Astrocyte of the spinal cord (primary cell): ENCODE measurements at places on chromosomes 5 and 9.

- no peak for DNase-seq
Measured at GRCh38 chr5:157172403-157172802, 6.3 kb upstream of the GARIN3 start.

- no peak for DNase-seq
Measured at GRCh38 chr5:148090146-148090772, 26.5 kb downstream of the SPINK5 start.

GRCh38 chr9:5920860-5921328, 30.2 kb downstream of the MLANA start:
- peak; percentile 23 for DNase-seq

DNA sequence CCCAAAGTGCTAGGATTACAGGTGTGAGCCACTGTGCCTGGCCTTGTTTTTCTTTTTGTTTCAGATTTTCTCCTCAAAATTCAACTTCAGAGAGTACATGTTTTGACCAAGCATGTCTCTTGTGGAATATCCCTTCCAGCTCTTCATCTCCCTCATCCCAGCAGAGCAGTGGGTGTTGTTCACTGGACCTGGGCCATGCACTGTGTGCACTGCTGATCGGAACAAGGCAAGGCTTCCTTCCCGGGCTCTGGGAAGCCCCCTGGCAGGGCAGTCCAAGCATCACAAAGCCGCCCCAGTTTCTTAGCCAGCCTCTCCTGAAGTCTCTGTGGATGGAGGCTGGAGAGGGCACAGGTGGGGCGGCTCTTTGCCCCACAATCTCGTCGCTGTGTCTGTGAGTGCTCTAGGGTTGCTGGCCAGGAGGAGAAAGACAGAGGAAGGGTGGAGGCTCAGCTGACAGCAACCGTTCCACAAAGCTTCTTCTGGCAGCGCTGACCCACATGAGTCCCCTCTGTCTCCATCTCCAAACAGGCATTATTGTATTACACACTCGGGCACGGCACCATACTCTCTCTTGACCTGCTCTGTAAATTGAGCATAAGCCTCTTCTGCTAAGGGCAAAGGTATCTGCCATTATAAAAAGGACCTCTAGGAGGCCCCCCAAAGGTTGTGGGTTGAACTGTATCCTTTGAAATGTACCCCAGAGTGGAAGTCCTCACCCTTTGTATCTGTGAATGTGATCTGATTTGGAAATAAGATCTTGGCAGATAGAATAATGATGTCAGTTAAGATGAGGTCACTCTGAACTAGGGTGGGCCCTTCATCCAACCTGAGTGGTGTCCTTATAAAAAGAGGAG, 89.6 kb downstream of the TARS1 start:
- no peak for DNase-seq

DNA sequence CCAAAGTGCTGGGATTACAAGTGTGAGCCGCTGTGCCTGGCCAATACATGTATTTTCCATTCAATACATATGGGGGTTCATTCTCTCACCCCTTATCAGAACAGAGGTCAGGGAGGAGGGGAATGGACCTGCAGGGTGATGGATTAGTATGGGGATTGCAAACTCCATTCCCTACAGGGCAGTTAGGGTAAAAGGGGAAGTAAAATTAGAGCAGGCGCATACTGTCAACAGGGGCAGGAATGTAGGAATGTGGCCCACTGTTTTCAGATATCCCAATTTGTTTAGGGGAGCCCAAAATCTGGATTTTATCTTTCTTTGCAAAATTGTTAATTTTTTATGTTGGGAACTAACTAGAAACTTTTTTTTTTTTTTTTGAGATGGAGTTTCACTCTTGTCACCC, 46.4 kb upstream of the SLC44A1 start:
- DNase-seq: no peak

DNA sequence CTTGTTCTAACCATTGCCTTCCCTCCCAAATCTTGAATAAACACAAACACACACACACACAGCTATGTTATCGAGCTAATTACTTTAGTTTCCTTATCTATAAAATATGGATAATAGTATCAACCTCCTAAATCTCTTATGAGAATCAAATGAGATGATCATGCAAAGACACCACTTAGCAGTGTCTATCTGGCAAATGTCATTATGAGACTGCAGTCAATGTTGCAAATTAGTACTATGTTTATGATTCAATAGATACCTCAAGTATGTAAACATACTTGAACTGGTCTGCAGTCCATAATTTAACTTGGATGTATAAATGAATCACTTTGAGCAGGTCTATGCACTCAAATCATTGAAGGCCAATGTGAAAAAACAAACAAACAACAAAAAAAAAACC, 22.2 kb upstream of the ERAP2 start:
- DNase-seq: no peak

DNA sequence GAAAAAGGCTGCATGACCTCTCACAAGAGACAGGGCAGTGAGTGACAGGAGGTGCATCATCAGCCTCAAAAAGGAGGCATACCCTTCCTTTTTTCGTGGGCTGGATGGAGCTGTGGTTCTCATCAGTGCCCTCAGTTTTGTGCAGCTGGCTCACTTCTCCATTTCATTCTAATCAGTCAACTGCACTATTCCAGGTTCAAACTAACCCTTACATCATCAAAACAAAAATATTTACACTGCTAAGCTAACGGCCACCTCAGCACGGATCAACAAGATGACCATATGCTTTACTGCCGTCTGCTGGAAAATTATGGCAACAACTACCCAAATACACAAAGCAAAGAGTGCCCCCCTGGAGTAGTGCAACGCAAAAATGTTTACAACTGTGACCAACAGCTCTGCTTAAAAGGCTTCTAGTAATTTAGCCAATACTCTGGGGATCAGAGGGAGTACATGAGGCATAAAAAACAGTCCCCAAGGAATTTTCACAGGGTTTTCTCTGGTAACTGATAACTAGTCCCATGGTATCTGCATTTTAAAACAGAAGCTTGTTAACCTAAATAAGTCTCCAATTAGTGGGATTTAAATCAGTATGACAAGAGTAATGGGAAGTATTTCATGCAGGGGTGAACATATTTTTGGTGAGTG, 10.8 kb downstream of the KCNV2 start:
- peak; percentile 63 for DNase-seq

DNA sequence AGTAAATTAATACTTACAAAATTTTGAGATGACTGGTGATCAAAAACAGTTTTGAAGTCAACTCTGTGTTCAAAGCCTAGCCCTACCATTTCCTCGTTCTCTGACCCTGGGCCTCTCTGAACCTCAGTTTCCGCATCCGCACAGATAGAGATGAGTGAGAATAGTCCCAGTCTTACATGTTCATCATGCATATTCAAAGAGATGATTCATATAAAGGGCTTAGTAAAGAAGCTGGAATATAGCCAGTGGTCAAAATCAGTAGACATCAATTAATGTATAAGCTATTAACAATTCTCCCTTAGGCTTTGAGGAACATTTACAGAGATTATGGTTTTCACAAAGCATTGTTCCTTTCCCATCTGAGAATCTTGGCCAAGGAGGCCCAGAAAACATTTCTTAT, 250.6 kb downstream of the SPOCK1 start:
- DNase-seq: no peak

- DNase-seq: no peak
Measured at GRCh38 chr5:160743027-160743426, 109.0 kb downstream of the ATP10B start.

- no peak for DNase-seq
Measured at GRCh38 chr9:4713849-4714248, 27.2 kb downstream of the AK3 start.

- peak; percentile 59 for DNase-seq
Measured at GRCh38 chr5:36878392-36879082, 2.0 kb downstream of the NIPBL start.

DNA sequence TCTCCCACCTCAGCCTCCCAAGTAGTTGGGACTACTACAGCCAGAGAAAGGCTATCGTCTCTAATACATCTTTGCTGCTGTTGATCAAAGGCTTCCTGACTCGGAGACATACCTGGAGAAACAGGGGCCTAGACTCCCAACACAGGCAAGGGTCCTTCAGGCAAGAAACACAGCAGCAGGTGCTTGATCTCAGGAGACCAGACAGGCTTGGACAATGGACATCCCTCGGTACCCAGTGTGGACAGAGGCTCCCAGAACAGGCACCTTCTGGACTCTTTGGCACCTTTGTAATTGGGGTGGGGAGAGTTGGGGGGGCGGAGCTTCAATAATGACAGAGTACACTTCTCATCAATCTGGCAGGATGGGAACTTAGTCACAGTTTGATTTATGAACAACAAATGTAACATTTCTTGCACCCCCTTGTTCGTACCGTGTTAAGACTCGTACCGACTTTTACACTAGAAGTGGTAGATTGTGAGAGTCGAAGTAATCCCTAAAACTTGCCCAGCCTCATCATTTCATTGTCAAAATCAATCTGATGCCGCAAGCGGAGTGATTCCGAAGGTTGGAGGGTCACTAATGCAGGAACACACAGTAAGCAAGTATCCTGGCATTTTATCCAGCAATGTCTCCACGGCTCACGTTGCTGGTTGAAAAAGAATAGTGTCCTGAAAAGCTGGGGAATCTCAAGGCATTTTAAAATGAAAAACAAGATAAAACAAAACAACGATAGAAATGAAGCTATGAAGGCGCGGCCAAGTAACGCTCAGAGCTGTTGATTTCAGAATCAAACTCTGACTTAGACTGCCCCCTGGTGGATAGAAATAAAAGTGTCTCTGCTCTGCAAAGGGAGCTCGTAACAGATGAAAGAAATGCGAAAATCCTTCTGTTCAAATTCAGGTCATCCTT, 46.4 kb upstream of the STK32A start:
- DNase-seq: peak; percentile 68

- DNase-seq: no peak
Measured at GRCh38 chr9:137027369-137028262, at the start of gene ABCA2. Gene ABCA2, minus strand, starts transcription at chr9:137028237. Its CDS starts 97 bp downstream, at chr9:137028140.

DNA sequence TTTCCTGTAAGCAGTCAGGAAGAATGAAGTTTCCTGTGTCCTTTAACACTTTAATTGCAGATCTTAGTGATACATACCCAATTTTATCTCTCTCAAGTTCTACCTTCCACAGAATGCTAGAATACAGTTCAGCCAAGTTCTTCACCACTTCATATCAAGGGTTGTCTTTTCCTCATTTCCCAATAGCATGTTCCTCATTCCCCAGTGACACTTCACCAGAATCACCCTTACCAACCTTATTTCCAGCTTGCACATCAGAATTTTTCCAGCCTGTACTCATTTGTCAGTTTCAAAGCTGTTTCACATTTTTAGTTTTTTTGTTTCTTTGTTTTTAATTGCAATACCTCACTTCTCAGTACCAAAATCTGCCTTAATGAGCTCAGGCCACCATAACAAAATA, 126.1 kb downstream of the ESM1 start:
- DNase-seq: no peak

GRCh38 chr9:130465383-130466096, 20.8 kb downstream of the ASS1 start:
- DNase-seq: no peak

DNA sequence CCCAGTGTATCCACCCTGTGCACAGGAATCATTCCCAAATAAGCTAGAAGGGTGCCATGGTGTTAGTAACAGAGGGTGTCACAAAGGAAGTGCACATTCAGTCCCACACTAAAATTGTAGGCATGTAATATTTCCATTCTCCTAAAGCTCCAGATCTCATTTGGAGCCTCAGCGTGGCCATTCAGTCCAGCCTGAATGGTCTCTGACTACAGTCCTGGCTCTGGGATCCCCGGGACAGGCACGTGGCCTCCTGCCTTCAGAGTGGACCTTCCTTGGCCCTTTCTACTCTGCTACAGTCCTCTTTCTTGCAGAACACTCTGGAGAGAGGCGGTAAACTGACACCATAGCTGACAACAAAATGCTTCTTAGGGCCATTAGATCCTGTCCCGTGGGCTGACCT, 243.9 kb downstream of the IRX2 start:
- no peak for DNase-seq

DNA sequence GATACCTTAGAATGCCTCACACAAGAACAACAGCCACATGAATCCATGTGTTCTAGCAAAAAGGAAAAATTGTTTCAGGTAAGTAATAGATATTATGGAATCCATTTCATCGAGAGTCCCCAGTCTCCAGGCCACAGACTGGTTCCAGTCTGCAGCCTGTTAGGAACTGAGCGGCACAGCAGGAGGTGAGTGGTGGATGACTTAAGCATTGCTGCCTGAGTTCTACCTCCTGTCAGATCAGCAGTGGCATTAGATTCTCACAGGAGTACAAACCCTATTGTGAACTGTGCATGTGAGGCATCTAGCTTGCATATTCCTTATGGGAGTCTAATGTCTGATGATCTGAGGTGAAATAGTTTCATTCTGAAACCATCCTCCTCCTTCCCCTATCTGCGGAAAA, 207.0 kb downstream of the CSNK1G3 start:
- no peak for DNase-seq

DNA sequence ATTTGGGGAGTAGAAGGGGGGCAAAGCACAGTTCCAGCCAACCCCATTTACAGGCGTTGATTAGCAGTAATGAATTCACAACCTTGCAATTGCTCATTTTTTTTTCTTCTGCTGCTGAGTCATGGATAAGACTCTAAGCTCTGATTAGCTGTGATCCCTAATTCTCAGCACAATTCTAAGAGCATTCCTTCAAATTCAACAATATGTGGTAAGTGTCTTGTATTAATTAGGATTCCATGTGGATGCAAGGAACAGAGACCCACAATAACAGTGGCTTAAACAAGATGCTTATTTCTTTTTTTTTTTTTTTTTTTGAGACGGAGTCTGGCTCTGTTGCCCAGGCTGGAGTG, 133.4 kb downstream of the PALM2AKAP2 start:
- no peak for DNase-seq

GRCh38 chr9:133848471-133849109, 110.4 kb upstream of the SARDH start:
- DNase-seq: no peak

- no peak for DNase-seq
Measured at GRCh38 chr5:124951661-124952060, 205.2 kb upstream of the ZNF608 start.

DNA sequence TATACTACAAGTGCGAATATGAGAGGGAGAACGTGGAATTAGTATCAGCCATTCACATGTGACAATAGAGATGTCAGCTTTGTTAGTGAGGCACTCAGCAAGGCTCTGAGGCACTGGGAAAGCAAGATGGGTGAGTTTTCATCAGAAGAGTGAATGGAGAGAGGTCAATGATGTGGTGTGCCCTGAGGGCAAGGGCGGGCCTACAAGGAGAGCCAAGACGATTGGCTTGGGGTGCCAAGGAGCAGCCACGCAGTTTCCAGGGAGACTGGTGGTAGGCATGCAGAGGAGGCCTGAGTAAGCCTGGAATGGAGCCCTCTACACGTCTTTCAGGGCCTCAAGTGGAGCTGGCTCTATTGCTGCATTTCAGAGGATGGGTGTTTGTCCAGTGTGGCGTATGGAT, 24.7 kb downstream of the BTF3 start:
- DNase-seq: no peak

GRCh38 chr9:89838621-89839020, 233.8 kb downstream of the GADD45G start:
- no peak for DNase-seq
